ENCODE measurements at places on chromosomes 11 and 22.

GRCh38 chr22:45101515-45102227 lies 62.1 kb upstream of the NUP50 start:
- peak; percentile 11 for DNase-seq

DNA sequence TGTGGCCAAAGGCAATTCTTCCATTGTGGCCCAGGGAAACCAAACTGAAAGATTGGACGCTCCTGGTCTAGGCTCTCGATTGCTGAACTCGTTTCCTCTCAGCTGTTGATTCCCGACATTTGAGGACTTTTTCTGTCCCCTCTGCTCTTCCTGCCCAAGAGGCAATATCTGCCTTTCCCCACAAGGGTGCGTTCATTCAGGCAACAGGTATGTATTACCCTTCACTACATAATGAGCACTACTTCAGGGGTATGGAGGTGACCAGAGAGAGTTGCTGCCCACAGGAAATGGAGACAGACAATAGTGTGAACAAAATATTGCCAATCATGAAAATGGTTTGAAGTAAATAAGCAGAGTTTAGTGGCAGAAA lies 8.2 kb downstream of the PTH start:
- no peak for DNase-seq

GRCh38 chr22:20324139-20324516 lies 4.3 kb upstream of the DGCR6L start:
- no peak for DNase-seq

- no peak for DNase-seq
Measured at GRCh38 chr11:75513250-75513649, 12.5 kb downstream of the GDPD5 start.

DNA sequence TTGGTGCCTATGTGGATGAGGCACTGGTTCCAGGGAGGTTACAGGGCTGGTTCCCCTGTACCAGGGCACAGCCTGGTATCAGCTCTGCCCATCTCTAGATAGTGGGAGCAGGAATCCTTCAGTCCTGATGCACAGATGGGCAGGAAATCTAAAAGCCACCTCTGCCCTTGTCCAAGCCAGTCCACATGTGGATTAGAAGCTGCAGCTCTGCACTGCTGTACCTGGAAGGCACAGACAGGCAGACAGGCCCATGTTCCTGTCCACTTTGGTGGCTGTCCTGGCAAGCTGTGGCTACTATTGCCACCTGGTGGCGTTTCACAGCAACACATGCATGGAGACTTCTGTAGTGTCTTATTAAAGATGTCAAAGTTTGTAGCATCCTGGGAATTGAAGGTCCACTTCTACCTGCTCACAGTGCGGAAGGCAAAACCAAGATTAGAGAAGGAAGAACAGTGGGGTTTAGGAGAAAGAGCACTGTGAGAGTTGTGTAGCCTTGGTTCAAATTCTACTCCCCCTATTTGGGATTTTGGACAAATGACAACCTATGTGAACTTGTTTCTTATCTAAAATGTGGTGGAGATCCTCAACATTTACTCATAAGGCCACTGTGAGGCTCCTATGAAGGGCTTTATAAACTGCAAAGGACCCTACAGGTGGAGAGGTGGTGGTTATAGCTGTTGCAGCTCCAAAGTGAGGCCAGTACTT lies 30.1 kb downstream of the NAV2 start:
- DNase-seq, result peak; percentile 57

GRCh38 chr11:94295534-94295933 lies 8.8 kb upstream of the IZUMO1R start:
- DNase-seq, result no peak

GRCh38 chr22:22588485-22589164 lies 29.6 kb upstream of the PRAME start:
- DNase-seq, result no peak

GRCh38 chr11:95066716-95067038 lies at the start of gene SRSF8:
TSS of gene SRSF8 (plus strand) at chr11:95066919. CDS start at chr11:95067227, 308 bp downstream.
- DNase-seq, result peak; percentile 92

DNA sequence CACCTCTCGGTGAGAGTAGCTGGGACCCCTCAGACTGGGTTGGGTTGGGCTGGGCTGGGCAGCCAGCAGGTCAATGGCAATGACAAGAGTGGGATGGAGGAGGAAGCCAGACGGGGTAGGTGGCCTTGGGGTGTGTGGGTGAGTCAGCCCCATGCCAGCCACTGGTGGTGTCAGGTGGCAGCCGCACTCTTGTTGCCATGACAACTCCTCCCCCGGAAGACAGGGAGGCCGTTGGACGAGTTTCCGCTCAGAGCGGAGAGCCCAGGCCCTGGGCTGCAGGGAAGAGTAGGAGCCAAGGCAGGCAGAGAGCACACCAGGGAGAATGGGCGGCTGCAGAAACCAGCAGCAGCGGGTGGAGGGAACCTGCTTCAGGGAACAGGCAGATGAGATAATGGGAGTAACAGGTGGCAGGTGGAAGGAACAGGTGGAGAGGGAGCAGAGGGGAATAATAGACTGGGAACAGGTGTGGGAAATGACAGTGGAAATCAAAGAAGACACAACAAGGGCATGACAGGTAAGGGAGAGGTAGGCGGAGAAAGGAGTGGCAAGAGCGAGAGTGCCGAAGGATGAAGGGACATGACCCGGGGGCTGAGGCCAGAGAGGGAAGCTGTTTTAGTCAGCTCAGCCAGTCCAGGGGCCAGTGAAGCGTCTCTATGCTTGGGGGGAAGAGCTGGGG lies 8.7 kb downstream of the SPTBN2 start:
- DNase-seq, result peak; percentile 84

- no peak for DNase-seq
Measured at GRCh38 chr11:111922803-111923202, 4.1 kb downstream of the C11orf52 start.

- no peak for DNase-seq
Measured at GRCh38 chr11:7544021-7544420, 30.2 kb downstream of the PPFIBP2 start.

DNA sequence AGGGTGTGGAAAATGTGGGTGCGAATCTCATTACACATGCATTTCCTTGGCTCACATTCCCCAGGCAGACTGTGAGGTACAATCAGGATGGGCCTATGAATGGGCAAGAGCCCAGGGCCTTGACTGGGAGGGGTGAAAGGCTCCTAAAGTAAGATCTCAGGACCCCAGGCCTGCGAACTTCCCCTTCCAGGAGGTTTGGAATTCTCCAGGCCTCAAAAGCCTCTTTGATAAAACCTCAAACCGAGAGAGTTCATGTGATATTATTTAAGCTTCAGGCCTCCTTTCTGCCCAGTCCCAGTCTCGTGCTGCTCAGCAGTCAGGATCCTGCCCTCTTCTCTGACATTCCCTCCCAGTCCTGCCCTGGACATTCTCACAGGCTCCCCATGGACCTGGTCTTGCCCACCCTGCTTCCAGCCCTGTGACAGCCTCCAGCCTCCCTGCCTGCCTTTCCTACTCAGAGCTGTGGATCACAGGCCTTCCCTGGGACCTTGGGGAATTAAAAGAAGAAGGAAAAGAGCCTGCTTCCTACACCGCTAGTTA lies 37.3 kb upstream of the TEAD1 start:
- DNase-seq, result no peak

DNA sequence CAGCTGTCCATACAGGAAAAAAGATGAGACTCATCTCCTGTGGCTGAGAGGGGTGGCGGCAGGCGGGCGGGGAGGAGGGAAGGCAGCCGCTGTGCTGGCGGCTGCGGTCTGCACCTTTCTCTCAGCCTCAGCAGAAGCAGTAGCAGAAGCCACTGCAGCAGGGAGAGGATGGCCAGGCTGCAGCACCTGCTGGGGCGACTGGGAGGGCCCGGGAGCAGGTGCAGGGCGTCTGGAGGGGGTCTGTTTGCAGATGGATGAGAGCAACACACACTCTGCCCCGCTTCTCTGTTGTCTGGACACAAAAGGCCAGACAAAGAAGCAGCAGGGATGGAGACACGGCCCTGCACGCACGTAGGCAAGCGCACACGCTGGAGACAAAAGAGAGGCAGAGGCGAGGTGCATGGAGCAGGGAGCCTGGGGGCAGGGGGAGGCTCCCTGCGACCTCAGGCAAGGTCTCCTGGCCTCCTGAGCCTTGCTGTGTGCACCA lies 9.3 kb upstream of the MIAT start:
- peak; percentile 23 for DNase-seq

- peak; percentile 82 for DNase-seq
Measured at GRCh38 chr11:111777094-111778046, 11.2 kb upstream of the PPP2R1B start.

- DNase-seq, result no peak
Measured at GRCh38 chr11:102194257-102194656, 84.0 kb downstream of the YAP1 start.

GRCh38 chr11:95766701-95767100 lies 22.9 kb downstream of the FAM76B start:
- DNase-seq, result no peak

DNA sequence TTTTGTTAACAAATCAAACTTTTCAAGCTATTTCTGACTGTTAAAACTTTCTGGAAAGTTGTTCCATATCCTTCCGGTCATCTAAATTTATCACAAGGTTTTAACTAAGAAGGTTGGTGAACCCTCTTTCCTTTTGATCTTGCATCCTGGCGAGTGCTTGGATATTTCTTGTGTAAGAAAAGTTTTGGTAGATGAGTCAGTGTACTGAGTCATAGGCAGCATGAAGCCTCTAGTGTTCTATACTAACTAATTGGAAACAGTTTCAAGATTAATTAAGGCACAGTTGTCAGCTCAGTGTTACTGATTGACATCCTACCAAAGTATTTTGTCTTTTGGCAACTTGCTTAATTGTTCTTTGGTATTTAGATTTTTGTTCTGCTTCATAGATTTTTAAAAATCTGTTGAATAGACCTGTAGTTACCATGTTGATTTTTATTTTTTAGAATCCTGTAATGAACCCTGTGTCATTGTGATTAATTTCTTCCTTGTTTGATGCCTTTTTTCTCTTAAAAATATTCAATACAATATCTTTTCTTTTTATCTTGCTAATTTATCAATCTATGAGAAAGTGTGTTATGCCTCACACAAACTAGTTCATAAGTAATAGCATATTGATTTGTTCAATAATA lies 38.0 kb downstream of the METTL15 start:
- no peak for DNase-seq

GRCh38 chr11:102830001-102830727 lies 13.2 kb downstream of the MMP3 start:
- no peak for DNase-seq

DNA sequence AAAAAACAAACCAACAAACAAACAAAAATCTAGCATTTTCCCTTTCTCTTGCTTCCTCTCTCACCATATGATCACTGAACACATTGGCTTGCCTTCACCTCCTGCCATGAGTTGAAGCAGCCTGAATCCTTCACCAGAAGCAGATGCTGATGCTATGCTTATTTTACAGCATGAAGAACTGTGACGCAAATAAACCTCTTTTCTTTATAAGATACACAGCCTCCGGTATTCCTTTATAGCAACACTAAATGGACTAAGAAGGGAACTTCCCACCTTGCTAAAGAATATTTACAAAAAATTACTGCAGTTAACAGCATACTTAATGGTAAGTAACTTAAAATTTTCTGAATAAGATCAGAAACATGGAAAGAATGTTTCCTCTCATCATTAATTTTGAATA lies 27.7 kb upstream of the TEAD1 start:
- DNase-seq, result no peak

- DNase-seq, result no peak
Measured at GRCh38 chr22:35316751-35317150, 17.1 kb downstream of the TOM1 start.

GRCh38 chr11:75205564-75206020 lies 35.0 kb upstream of the TPBGL start:
- no peak for DNase-seq

- DNase-seq, result no peak
Measured at GRCh38 chr11:77193911-77194830, 66.1 kb downstream of the MYO7A start.

DNA sequence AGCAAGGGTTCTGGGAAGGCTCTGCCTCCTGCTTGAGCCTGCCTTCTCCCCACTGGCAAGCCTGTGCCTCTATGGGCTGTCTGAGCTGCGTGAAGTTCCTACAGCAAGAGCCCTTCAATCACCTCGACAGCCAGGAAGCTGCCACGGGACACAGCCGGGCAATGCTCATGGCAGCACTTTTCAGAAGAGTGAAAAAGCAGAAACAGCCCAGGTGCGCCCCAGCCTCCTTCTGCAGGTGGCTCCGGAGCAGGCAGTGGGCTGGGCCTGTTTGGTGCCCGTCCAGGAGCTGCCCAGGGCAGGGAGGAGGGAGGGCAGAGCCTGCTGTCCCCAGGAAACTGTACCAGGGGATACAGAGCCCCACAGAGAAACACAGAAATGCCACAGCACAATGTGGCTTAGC lies 24.6 kb upstream of the COMT start:
- no peak for DNase-seq

- no peak for DNase-seq
Measured at GRCh38 chr22:33917744-33918406, 2.4 kb downstream of the LARGE1 start.

- no peak for DNase-seq
Measured at GRCh38 chr11:11346303-11346702, 6.7 kb downstream of the CSNK2A3 start.

- DNase-seq, result no peak
Measured at GRCh38 chr22:42794551-42795510, 62.2 kb downstream of the ARFGAP3 start.

DNA sequence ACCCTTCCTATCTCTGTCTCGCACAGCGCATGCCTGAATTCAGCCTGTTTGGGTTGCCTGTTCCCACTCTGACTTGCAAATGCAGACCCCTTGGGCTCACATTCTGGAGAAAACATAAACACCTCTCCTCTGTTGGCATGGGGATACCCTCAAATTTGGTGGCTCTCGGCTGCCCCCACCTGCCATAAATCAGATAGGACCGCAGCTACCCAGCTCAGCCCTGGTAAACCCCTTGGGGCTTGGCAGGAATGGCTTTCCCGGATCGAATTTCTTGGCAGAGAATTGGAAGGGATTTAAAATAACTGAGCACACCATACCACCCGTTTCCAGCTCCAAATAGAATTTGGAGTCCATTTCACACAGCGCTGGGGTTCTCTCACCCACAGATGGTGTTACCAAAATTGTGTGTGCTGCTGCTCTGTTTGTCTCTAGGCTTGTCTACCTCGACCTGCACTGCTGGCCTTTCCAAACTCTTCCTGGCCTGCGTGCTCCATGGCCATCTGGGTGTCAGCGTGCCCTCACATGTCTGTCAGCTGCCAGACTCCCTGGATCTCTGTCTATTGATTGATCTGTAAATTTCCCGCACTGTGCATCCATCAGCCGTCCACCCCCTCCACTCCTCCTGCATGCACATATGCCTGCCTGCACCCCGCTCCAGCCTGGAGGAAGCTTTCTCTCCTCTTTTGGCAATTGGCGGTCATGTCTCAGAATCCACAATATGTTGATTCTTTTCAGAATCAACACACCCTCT lies 134.0 kb downstream of the NTM start:
- peak; percentile 90 for DNase-seq

GRCh38 chr11:94150704-94151685 lies 22.4 kb downstream of the PANX1 start:
- DNase-seq, result no peak

Measured in NCI-H526 treated with DMSO at 0.1 percent for 48 hours (cell line).